ENCODE measurements at places on chromosomes 5 and 9.

DNA sequence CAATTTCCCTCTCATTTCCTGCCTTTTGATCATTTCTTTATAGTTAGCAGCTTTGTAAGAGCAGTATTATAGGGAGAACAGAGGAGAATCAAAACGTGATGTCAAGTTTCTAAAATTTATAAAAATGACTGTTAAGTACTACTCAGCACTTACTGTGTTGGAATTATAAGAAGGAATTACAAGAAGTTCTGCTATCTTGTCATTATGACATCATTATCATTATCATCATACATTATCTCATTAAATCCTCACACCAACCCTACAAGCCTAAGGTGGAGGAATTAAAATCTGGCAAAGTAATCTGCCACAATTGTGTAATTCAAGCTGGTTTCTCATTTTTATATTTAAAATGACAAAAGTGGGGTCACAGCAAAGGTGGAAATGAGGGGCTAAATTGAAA is 316.2 kb upstream of the CD180 start:
- DNase-seq: no peak

DNA sequence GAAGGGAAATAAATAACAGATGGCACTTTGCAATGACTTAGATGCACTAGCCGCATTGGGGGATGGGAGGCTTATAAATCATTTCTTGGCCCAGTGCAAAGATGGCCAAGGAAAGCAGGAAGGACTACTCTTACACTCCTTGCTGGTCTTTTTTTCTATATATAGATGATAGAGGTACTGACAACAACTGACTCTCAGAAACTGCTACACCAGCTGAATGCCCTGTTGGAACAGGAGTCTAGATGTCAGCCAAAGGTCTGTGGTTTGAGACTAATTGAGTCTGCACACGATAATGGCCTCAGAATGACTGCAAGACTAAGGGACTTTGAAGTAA is 1.7 kb downstream of the CCNG1 start:
- DNase-seq: no peak

DNA sequence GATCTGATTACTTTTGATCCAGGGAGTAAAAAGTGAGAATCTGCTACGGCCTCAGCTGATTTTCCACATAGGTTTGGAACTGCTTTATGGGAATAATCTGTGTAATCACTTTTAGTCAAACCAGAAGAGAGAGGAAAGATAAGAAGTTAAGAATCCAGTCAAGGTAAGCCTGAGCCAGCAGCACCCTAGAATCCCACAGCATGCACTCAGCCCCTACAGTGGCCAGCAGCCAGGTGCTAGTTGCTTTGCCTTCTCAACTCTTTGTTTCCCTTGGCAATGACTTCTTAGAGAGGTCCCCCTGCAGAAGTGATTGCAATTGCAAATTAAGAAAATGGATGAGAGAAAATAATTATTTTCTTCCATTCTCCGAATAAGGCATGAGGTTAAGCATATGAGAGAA is 59.7 kb upstream of the TMED7 start:
- DNase-seq: no peak

DNA sequence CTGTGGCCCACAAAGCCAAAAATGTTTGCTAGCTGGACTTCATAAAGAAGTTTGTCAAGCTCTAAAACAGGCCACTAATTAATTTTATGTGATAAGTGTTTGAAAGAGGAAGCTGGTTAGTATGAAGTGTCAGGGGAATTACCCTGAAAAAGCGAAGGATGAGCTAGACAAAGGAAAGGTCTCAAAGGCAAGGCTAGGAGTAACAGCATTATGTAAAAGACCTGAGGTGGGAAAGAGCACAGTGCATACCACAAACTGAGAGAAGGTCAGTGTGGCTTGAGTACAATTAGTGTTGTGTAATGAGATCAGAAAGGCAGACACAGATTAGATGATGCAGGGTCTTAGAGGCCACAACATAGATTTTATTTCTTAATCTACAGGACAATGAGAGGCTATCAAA is 29.6 kb downstream of the RC3H2 start:
- no peak for DNase-seq

GRCh38 chr9:133546287-133546680 is 11.8 kb downstream of the ADAMTSL2 start:
- no peak for DNase-seq

GRCh38 chr9:5453673-5454072 is 3.3 kb downstream of the CD274 start:
- no peak for DNase-seq

GRCh38 chr5:167104351-167104750 is 1187.1 kb upstream of the WWC1 start:
- no peak for DNase-seq

DNA sequence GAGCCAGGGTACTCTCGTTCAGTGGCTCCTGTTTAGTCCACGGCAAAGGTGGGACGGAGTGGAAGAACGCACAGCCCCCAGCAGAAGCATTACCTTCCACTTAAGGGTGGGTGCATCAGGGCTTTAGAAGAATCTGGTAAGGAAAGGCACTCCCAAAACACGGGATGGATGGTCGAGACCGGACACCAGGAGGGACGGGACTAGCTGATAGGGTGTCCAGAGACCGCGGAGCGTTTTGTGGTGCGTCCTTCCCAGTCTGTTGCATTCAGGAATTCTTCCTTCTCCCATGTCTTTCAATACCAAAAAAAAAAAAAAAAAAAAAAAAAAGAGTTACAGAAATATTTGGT is 545 bp upstream of the CTSV start:
- no peak for DNase-seq

DNA sequence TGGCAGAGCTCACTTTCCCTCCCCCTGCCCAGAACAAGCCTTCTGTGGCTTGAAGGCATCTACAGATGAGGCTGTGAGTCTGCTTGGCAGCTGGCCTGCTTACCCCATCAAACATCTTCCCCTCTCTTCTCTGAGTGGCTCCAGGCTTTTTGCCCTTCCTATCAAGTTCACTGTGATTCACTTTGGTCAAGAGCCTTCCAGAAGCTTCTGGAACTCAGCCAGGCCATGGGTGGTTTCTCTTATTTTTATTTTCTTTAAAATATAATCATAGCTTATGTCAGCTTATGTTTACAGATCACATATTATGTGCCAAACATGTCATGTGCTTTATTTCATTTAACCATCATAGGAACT is 267.0 kb downstream of the SEC61B start:
- DNase-seq: no peak

GRCh38 chr5:60262576-60263295 is 369.2 kb upstream of the PDE4D start:
- no peak for DNase-seq

DNA sequence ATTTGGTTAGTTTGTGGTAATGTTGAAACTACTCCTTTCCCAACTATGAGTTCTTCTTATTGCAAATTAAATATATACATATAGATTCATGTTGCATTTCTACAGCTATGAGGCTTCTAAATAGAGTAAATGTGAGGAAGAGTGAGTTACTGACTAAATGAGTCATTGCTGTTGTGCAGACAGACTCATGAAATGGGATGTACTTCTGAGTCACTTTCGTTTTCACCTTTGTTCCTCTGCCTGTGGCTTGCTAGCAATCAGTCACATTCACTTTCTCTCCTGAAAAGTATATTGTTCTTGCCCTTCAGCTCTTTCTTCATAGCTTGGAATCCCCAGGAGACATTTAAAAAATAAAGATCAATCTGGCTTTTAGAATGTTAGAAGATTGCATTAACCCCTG is 295.5 kb upstream of the SMC2 start:
- peak; percentile 6 for DNase-seq

DNA sequence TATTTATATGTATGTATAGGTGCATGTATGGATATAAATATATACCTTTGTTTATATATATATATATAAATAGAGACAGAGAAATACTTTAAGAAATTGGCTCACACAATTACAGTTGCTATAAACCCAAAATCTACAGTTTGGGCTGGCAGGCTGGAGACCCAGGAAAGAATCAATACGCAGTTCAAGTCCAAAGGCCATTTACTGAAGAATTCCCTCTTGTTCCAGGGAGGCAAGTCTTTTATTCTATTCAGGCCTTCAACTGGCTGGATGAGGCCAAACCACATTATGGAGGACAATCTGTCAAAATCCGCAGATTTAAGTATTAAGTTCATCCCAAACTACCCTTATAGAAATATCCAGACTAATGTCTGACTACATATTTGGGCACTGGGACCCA is 144.7 kb downstream of the ARL15 start:
- no peak for DNase-seq

- DNase-seq: no peak
Observed at GRCh38 chr5:3310541-3311261, 284.9 kb upstream of the IRX1 start.

All from stimulated activated CD4-positive, alpha-beta T cell treated with anti-CD3 and anti-CD28 coated beads, Interleukin-15, amount 100 ng/mL, for 24 hours (primary cell).